ENCODE measurements at places on chromosomes 2 and 18.

DNA sequence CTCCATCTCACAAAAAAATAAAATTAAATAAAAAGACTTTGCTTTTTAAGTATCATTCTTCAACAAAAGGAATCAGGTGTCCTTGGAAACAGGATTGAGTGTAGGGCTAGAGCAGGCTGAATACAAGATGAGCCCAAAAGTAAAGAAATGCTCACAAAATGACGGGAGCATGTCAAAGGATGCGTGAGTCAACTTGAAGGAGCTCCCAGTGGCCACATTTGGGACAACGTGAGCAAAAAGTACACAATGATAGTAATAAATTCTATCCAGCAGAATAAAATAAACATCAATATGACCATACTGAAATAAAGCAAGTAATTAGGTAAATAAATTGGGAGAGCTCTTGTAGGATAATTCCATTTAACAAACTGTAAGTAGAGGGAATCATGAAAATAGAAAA is 220.7 kb downstream of the PHLPP1 start:
- no peak for DNase-seq

GRCh38 chr18:27184115-27185024 is 738 bp downstream of the CHST9 start:
- no peak for DNase-seq

- no peak for DNase-seq
Measured at GRCh38 chr2:8666581-8666980, 15.3 kb upstream of the ID2 start.

DNA sequence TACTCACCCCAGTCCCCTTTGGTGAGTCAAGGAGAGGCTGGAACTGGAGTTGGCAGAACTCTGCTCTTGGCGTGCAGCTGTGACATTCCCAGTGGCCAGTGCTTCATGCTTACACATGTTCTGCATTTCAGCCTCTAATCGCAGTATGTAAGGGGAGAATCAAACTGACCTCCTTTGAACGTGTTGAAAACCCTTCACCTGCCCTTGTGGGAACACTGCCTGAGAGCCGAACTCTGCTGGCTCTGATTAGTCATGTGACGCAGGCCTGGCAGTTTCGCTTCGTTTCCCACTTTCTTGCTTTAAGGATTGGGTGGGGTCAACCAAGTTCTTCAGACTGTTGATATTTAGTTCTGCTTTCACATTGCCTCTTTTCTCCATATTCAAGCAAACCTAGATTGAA is 173.8 kb upstream of the BCL2L11 start:
- DNase-seq: no peak

DNA sequence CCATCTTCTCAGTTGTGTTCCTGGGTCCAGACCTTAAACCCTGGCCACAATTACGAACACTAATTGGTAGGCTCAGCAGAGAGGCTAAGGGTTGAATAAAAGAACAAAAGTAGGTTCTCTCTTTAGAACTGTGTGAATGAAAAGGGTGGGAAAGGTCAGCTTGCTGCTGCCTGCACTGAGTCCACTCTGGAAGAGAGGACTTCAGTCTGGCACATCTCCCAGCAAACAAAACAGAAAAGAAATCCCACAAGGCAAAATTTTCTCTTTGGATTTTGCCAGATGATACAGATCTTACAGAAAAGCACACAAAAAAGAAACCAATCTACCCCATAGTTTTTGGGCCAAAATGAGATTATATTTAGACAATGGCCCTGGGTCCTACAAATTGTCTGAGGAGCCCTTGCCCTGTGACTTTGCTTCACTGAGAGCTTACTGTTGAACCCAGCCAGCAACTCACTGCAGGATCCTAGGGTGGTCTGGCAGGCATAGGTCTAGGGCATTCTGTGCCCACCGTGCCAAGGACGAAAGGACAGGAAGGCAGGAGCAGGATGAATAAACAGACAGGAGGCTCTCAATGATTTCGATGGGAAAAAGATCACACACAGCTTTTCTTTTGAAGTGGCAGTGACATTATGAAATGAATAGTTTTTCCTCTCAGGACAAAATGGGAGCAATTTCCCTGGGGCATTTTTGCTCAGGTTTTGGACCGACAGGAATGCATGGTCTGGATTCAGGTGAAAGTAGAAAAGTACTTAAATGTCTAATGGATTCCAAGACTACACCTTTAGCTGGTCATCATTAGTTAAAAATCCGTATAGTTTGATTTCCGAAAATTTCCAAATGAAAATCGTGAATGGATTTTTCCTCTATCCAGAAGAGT is 68.4 kb upstream of the STAM2 start:
- no peak for DNase-seq

- no peak for DNase-seq
Measured at GRCh38 chr2:75559680-75560021, 1.1 kb downstream of the EVA1A start.

DNA sequence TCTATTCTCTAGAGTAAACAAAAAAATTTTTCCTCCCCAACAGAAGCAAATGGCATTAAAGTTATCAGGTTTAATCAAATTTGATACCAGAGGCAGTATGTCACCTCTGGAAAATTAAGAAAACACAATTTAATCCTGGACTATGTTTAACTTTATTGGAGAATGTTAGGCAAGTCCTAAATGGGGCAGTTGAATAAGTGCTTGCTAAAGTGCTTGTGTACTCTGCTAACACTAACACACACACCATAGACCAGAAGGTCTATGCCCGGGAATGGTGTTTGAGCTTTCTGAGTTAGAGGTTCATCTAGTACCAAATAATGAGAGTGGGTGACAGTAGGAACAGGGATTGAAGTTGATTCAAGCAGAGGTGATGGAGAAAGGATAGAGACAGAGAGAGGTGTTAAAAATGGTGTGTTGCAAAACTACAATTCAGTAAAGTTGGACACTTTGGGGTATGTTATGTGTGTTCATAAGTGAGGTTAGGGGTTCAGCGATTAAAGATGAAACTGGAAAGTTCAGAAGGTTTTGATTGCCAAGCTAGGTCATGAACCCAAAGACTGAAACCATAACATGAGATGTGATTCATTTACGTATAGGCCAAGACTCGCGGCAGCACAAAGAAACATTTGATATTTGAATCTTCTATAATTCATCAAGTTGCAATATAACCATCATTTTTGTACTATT is 40.5 kb upstream of the PEX13 start:
- no peak for DNase-seq

DNA sequence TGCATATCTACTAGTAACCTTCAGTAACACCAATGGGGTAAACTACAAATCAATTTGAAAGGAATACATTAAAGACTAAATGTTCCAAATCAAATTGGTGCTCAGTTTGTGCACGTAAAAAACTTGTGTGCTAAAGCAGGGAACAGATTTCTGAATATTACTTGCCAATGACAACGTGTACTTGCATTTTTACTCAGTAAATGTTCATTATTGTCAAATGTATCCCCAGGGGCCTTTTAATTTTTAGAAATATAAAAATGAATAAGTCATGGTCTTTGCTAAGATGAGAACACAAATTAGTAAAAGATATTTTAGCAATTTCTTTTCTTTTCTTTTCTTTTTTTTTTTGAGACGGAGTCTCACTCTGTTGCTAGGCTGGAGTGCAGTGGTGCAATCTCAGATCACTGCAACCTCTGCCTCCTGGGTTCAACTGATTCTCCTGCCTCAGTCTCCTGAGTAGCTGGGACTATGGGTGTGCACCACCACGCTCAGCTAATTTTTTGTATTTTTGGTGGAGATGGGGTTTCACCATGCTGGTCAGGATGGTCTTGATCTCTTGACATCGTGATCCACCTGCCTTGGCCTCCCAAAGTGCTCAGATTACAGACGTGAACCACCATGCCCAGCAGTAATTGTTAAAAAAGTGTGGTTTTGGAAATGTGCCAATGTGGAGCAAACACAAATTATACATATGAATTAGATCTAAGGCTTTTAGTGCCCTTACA is 52.6 kb downstream of the PMAIP1 start:
- DNase-seq: no peak
